ENCODE measurements at places on chromosomes 7 and 10. TPM values are rescaled to one million over a fixed set of nuclear protein-coding genes. Genes with fewer than 3 reads are reported as not detected.

ANK3 gene
- total RNA-seq = 25.0 TPM

NKX2-3 gene
- total RNA-seq = not detected

GLI3 gene
- 0.18 TPM for total RNA-seq

IFIT1B gene
- not detected for total RNA-seq

BEND7 gene
- 8.2 TPM for total RNA-seq

AGBL3 gene
- 2.1 TPM for total RNA-seq

PTEN gene
- 25.0 TPM for total RNA-seq

DNA sequence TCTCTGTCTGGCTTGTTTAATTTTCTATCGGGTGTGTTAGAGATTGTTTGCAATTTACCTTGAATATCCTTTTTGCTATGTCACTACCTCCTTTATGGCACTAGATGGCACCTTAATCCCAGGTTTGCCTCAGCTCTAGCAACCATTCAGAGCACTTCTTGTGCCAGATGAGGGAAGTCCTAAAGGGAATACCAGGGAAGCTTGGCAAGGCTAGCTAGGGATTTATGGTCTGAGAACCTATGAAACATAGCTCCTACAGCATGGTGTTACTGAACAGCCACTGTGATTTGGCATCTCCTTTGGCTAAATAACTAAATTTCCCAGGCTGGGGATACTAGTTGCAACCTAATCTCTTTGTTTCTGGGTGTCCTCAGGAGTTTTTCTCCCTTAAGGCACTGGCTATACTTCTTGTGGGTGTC is 69.0 kb upstream of the VOPP1 start:
- peak; percentile 25 for DNase-seq

GRCh38 chr7:55307123-55307916 is 57.8 kb upstream of the LANCL2 start:
- no peak for DNase-seq

DNA sequence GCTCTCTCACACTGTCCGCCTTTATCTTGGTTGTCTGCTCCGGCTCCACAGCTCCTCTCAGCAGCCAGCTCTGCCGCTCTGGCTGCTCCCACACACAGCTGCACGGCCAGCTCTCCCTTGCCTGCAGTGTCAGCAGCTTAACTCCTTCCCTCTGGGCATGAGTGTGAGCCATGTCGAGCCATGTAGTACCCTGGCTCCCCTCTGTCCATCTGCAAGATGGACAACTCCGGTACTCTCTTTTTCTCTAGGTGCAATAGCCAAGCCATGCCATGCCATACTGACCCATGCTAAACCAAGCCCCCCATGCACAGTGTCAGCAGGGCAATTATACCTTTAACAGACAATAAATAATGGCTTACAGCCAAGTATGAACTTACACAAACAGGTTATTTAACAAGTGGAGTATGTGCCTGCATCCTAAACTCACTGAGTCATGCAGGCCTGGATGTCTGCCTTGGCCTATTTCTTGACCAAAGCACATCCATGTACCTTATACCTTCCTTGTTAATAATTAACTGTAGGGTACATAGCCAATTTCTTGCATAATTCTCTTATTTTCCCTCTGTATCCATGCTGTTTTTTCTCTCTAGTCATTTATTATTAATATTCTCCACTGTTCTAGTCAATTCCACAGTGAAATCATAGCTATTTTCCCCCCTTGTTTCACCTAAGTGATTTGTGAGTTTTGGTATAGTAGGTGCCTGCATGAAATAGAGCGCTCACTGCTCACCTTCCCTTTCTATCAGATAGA is 170.9 kb downstream of the CDK14 start:
- DNase-seq = no peak

- DNase-seq = no peak
Measured at GRCh38 chr7:92534572-92534971, 6.0 kb downstream of the RBM48 start.

DNA sequence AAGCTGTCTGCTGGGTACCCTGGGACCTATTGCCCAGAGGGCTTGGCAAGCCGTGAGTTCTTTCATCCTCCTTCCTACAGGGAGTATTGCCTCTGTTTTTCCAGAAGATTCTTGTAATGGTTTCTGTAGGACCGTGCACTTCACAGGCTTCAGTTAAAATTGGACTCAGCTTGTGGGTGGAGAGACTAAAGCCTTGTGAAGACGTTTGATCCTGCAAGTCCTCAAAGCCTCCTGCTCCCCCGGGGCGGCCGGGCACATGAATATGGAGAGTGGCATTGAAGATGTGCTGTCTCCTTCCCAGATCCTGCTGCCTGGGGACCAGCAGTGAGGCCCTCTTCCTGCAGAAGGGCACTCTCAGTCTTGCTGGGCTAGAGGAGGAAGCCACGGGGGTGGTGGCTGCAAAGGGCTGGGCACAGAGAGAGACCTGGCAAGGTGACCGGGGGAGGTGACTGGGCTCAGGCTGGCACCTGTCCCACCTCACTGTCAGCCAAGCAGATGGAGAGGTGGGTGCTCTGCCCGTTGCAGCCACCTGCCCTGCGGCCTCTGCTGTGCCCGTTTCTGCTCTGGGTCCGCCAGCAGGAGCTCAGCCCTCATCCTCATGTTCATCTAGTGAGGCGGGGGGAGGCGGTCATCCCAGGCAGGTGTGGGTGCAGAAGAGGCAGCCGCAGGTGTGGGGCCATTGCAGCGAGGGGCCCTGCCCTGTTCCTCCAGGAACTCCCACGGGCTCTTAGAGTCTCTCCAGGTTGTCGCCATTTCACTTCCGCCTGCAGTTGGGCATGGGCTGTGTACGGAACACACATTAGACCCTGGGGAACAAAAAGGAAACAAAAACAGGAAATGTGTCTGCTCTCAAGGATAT is 55.7 kb downstream of the TMEM209 start:
- DNase-seq = no peak

DNA sequence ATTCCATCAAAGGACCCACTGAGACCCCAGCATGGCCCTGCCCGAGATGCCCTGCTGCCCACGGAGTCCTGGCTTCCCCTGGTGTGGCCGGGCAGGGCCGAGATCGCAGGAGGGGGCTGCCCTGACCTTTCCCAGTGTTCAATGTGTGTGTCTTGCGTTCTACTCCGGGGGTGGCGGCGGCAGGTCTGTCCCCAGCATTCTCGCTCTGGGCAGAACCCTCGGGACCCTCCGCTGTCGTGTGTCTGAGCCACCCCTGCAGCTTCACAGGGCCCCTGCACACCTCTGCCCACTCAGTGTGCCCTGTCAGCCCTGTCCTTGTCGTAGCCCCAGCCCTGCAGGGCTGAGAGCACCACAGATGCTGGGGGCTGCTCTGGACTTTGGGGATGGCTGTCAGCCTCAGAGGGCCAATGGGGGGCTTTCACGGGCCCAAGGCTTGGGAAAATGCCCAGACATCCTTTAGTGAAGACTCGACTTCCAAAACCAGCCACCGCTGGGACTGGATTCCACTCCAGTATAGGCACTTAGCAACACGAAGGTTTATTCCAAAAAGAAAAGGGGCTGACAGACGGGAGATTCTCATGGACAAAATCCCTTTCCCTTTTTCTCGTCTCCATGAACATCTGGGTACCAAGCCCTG is 30.0 kb upstream of the KNDC1 start:
- DNase-seq = no peak

DNA sequence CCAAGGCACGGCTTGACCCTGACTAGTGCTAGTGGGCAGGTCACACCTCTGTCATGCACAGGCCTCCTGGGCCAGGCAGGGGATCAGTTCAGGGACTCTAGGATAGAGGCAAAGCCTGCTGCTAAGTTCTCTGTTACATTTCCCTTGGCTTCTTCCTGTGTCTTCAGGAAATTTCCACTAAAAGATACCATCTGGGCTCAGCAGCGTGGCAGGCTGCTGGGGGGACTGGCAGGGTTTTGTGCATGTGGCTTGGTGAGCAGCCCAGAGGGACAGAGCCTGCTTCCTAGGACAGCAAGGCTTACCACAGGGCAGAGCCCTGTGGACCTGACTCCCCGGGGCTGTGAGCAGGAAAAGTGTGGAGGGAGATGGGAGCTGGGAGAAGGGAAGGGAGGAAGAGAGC is 20.7 kb upstream of the ZNF32 start:
- no peak for DNase-seq

GRCh38 chr7:151346470-151346769 is 4.8 kb downstream of the NUB1 start:
- no peak for DNase-seq

GRCh38 chr10:129962031-129962871 is 1.8 kb downstream of the EBF3 start:
- DNase-seq = no peak

DNA sequence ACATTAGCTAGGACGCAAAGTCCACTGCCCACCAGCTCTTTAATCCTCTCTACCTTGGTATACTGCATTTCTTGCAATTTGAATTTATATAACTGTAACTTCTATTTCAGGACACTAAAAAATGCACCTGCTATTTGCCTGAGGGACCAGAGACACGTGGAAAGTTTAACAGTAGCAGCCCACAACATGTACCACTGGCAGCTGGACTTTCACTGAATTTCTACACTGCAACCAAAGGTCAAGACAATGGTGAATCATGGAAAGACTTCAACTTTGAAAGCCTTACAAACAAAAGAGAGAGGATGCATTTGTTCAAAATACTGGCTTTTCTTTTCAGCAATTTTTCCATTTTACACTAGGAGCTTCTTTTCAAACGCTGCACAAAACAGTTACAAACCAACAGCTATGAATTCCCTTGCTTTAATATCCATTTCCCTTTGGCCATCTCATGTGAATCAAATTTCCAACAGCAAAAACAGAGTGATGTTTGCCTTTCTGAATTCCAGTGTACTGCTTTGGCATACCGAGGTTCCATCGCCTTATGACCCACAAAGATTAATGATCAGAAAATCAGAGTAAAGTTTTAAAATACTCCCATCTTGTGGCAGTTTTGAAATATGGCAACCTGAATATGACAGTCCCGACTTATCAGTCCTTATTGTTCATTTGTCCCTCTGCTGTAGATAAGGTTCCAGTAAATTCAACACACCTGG is 29.9 kb upstream of the HNRNPH3 start:
- peak; percentile 55 for DNase-seq

DNA sequence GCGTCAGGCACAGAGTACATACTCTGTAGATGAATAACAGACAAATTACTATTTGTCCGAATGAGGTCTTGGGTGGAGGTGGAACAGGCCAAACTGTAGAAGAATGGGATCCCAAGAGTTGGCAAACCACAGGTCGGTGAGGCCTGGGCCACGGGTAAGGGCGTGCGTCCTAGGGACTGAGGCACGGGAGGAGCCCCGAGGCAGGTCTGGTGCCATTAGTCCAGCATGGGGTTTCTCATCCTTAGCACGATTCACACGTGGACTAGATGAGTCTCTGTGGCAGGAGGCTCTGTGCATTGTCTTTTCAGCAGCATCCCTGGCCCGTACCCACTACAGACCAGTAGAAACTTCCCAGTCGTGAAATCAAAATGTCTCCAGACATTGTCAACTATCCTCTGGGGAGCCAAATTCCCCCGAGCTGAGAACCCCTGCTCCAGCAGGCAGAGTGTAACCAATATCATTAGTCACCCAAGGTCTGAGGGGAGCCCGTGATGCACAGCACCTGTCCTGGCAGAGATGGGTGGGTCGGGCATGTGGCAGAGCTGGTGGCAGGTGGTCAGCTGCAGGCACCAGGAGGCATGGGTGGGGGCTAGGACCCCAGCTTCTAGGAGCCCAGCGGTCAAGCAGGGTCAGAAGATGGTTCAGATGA is 61.3 kb downstream of the COL13A1 start:
- no peak for DNase-seq

DNA sequence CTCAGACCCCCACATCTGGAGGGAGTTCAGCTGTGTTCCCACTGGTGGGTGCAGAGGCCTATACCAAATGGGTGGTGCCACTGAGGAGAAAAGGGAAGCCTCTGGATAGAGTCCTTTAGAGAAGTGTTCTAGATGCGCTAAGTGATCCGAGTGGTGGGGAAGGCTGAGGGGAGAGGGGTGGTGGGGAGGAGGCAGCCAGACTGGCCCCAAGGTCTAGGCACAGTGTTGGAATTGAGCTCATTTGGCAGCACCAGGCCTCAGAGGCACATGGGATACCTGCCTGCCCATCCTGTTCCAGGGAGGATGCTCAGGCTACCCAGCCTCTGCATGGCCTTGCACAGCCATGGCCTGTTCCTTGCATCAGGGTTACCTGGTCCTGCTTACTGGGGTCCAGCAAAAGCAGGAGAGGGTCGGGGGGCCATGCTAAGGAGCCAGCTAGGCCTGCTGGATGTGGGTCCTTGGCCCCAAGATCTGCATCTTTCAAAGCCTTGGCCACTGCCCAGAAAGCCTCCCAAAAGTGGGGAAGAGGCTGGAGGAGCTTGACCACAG is 99.6 kb downstream of the NEURL1 start:
- no peak for DNase-seq

DNA sequence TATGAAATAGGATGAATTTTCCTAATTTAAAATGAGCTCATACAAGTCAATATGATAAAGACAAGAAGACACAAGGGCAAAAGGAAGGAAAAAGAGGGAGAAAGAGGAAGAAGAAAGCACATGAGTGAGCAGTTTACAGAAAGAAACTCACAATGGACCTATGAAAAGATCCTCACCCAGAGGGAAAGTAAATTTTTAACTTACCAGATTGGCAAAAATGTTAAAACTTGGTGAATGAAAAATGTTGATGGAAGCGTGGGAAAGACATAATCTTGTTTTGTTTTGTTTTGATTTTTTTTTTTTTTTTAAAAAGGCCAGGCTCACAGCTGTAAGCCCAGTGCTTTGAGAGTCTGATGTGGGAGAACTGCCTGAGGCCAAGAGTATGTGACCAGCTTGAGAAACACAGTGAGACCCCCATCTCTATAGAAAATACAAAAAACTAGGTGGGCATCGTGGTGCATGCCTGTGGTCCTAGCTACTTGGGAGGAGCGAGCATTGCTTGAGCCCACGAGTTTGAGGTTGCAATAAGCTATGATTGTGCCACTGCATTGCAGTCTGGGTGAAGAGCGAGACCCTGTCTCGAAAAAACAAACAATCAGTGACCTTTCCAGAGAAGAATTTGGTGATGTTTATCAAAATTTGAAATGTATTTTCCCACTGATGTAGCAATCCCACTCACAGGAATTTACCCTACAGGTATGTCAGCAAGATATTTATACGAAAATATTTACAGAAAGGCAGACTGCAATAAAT is 152.9 kb upstream of the ASAH2 start:
- DNase-seq = no peak

DNA sequence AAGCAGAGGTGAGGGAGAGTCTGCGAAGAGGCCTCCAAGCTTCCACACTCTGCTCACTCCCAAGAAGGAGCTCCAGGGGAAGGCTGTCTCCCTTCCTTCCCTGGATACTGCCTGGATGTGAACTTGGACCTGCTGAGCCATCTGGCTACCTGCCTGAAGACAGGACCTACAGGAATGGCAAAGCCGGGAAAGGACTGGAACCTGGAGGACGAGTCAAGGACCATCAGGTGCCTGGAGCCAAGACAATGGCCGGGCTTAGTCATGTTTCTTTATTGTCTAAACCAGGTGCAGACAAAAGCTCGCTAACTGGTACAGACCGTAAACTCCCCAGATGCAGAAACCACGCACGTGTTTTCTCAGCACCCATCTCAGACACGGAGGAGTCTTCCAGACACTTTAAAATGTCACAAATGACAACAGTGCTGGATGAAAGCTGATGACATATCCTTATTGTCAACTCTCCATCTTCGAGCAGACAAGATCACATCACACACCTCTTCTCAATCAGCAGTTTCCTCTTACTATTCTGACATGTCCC is 12.1 kb downstream of the ASB13 start:
- DNase-seq = no peak

GRCh38 chr7:73828107-73828803 is 2.5 kb upstream of the CLDN4 start:
- peak; percentile 61 for DNase-seq

GRCh38 chr7:27303026-27303425 is 60.4 kb downstream of the EVX1 start:
- DNase-seq = no peak

GRCh38 chr7:125605241-125605640 is 675.6 kb upstream of the POT1 start:
- peak; percentile 58 for DNase-seq

Measured in K562 (cell line).